Smooth muscle cell of the umbilical artery (primary cell): ENCODE measurements at places on chromosomes 16 and 17. TPM values are rescaled to one million over a fixed set of nuclear protein-coding genes. Genes with fewer than 3 reads are reported as not detected.

Gene GP1BA
- total RNA-seq, result not detected in 2 replicates

Gene GDPD1
- total RNA-seq, result 3.4 and 7.1 TPM in 2 replicates

Gene GFER
- total RNA-seq, result 11.1 and 14.3 TPM in 2 replicates

Gene KRT39
- not detected in 2 replicates for total RNA-seq

Gene KRTAP1-5
- 0.23 and 0.30 TPM in 2 replicates for total RNA-seq

Gene SMIM5
- total RNA-seq, result not detected in 2 replicates

Gene DNAH3
- total RNA-seq, result 0.05 TPM in 1 of 2 replicates, not detected in the other

Gene ELMO3
- 0.30 and 0.42 TPM in 2 replicates for total RNA-seq

Gene DPEP3
- total RNA-seq, result not detected in 2 replicates

Gene CHD9NB
- 1.5 and 2.2 TPM in 2 replicates for total RNA-seq
